Activated CD4-positive, alpha-beta T cell treated with anti-CD3 and anti-CD28 coated beads, Interleukin-2, amount 50 U/mL, for 1 hour (primary cell): ENCODE measurements at places on chromosomes 4 and X.
A peak's percentile ranks its signal among the peaks of the same experiment; 100 is the strongest.

- no peak for DNase-seq
These were observed 21.0 kb upstream of the ETNPPL start for GRCh38 chr4:108783665-108784463.

- no peak for DNase-seq
These were observed 2.6 kb downstream of the AMER1 start for GRCh38 chrX:64202808-64203325.

GRCh38 chr4:19375136-19375804 lies 876.4 kb upstream of the SLIT2 start:
- DNase-seq: no peak

GRCh38 chr4:3256230-3257102 lies 7.5 kb downstream of the MSANTD1 start:
- DNase-seq: no peak

GRCh38 chr4:47187608-47188007 lies 156.2 kb downstream of the GABRB1 start:
- no peak for DNase-seq

DNA sequence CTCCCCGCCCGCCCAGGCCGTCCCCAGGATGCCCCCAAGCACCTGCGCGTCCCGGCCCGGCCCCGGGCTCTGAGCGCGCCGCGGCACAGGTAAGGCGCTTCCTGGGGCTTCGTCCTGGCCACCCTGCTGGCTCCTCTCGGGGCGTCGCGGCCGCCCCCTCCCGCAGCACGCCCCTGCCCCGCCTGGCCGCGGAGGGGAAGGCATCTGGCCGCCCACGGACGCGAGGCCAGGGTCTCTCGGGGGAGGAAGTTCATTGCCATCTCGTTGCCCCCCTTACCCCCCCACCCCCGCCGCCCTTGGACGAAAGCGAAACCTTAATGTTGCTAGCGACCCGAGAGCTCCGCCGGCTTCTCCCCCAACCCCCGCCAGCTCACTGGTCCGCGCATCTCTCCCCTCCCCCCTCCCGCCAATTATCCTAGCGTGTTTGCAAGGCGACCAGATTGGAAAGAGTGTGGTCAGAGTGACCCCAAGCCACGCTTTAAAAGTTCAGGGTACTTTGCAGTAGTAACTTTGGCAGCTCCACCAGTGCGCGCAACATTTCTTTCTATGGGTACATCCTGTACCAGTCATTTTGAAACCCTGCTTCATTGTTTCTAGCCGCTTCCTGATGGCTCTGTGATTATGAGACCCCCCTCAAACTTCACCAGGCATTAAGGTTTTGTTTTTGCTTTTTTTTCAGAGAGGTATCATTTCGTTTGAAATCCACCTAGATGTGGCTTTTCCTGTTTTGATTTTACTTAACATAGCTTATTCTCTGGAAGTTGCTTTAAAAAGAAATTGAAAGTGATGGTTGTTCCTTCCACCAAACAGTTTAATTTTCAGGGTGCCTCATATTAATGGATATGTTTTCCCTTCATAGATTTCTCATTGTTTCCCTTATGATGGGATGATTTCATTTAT lies 626 bp downstream of the TBC1D1 start:
- DNase-seq: peak; percentile 42

GRCh38 chr4:24164054-24164693 lies 274.3 kb upstream of the PPARGC1A start:
- no peak for DNase-seq
